ENCODE measurements at places on chromosomes 2 and 18.

DNA sequence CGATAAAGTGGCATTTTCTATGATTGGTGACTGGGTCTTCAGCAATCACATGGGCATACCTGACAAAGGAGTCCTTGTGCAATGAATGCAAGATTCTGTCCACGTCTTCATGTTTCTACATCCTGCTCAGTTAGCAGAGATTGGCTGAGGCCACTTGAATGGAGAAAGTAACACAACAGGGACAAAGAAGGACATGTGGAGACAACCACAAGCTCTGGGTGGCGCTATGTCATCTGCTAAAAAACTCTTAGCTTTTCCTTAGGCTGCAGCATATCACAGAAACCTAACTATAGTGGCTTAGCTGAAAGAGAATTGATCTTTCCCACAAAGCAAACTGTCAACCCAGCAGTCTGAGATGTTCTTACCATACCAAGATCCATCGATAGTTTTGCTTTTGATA lies 1109.7 kb downstream of the SOCS6 start:
- DNase-seq = no peak

DNA sequence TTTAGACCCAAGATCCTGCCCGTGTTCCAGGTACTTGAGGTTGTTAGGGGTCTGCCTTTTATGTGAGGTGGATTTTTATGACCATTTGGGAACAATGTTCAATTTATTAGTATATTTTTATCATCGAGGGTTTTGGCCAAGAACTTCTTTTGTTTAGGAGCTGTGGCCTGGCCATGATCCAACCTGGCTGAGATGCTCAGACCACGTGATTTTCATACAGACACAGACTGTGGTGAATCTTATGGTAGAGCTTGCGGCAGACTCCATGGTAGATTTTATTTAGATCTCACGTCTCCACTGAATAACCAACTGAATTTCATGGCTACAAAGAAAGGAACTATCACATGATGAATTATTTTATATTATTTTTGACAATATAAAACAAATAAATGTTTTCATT lies 405.5 kb upstream of the VWC2L start:
- no peak for DNase-seq

DNA sequence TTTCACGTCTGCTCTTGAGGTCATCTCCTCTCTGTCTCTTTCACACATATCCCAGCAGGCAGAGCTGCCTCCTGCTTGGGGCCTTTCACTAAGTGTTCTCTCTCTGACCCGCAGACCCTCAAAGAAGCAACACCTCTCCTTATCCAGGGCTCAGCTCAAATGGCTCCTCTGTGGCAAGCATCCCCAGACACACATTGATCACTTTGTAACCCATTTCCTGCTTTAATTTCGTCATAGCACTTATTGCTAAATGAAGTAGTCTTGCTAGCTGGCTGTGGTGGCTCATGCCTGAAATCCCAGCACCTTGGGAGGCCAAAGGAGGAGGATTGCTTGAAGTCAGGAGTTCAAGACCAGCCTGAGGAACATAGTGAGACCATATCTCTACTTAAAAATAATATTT lies 41.4 kb downstream of the SGPP2 start:
- no peak for DNase-seq

- no peak for DNase-seq
Measured at GRCh38 chr18:8433323-8433722, 175.9 kb upstream of the RAB12 start.

DNA sequence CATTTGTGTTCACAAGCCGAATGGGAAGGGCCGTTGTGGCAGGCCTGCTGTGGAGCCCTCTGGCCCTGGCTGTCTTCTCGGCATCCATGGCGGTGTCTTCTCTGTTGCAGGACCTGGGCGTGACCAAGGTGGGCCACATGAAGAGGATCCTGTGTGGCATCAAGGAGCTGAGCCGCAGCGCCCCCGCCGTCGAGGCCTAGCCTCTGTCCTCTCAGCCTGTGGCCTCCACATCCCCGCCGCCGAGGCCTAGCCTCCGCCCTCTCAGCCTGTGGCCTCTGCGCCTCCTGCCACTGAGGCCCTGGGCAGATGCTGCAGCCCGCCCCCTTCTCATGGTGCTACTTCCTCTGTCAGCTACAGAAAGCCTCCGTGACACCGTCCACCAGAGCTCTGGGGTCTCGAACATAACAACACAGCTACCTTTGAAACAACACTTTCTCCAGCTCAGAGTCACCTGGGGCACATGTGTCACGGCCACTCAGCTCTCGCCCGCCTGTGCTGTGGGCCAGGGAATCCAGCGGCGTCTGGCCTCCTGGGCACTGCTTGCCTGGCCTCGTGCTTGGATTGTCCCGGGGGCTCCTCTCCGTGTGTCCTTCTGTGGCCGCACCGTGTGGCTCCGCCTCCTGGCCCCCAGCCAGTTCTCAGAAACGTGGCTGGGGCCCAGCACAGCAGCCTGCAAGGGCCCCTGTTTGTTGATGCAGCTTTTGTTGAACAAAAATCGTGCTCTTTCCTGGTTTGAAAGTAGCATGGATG lies 97.1 kb downstream of the USP40 start:
- no peak for DNase-seq

DNA sequence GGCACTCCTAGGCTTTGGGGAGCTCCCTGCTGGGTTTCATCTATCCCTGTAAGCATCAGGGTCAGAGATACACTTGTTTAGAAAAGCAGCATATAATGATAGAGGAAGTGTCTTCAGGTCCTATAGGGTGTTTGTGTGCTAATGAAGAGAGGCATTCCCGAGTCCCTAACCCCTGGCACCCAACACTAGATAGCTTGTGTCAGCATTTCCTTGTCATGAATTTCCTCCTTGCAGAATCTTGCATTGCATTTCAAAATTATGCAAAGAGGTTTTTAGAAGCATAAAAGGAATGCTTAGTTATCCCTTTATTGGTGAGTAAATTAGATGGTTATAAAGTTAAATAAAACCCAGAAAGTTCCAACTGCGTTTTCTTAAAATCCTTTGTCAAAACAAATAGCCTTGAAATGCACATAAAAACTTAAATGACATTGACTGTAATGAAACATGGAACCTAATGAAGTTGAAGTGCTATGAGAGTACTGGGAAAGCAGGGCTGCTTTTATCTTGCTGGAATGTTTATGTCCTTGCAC lies 63.7 kb upstream of the LHCGR start:
- no peak for DNase-seq

DNA sequence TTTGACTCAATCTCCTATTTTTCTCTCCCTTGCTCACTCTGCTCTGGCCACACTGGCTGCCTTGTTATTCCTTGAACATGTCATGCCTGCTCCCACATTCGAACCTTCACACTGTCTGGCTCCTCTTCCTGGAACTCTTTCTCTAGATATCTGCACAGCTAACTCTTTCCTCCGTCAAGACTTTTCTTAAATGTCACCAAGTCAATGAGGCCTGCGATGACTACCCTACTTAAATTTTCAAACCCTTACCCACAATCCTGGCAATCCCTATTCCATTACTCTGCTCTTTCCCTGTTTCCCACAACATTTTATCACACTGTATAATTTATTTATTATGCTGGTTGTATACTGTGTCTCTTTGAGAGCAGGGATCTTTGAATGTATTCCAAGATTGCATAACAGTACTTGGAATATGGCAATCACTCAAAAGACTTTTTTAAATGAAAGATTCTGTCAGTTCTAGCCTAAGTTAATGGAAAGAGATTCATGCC lies 206.2 kb downstream of the SRBD1 start:
- peak; percentile 22 for DNase-seq

DNA sequence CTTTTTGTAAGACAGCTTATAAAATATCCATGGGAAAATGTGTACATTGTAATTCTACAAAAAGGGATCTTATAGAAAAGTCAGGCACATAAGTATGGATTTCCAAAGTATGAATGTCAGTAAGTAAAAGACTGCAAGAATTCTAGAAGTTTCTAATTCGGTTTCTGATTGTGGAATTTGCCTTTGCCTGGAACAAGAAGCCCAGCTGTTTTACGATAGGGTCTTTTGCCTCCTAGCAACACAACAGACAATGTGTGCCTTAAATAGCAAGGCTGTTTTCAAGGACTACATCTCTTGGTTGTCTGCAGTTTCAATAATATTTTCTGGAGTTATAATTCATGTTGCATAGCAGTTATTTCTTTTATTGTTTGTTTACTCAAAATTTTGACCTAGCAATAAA lies 312.9 kb downstream of the MTX2 start:
- no peak for DNase-seq

GRCh38 chr2:11573418-11574175 lies 39.8 kb downstream of the GREB1 start:
- peak; percentile 29 for DNase-seq

- no peak for DNase-seq
Measured at GRCh38 chr2:176094349-176094748, 1.8 kb downstream of the HOXD13 start.

DNA sequence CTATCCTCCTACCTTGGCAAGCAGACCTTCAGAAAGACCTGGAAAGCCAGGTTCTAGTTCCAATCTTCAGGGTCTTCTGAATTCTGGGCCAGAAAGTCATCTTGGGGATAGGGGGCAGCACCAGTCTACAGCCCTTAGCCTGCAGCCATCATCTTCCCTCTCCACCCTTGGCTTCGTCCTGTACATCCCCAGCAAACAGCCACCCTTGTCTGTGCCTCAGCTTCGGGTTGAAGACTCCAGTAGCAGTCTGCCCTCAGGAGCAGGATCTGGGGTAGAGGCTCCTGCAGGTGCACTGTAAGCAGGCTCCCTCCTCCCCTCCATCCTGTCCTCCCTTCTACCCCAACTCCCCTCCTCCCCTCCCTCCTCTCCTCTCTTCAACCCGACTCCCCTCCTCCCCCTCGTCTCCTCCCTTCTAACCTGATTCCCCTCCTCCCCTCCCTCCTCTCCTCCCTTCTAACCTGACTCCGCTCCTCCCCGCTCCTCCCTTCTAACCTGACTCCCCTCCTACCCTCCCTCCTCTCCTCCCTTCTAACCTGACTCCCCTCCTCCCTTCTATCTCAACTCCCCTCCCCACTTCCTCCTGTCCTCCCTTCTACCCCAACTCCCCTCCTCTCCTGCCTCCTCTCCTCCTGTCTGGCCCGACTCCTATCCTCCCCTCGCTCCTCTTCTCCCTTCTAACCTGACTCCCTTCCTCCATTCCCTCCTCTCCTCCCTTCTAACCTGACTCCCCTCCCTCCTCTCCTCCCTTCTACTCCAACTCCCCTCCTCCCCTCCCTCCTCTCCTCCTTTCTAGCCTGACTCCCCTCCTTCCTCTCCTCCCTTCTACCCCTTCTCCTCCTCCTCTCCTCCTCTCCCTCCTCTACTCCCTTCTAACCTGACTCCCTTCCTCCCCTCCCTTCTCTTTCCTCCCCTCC lies 90.1 kb upstream of the SMAD2 start:
- no peak for DNase-seq

- DNase-seq = no peak
Measured at GRCh38 chr18:10727477-10727876, 201.7 kb downstream of the NAPG start.

GRCh38 chr2:58638256-58638805 lies 397.2 kb upstream of the FANCL start:
- no peak for DNase-seq

GRCh38 chr2:227411320-227411989 lies 23.7 kb upstream of the SCYGR1 start:
- DNase-seq = no peak

DNA sequence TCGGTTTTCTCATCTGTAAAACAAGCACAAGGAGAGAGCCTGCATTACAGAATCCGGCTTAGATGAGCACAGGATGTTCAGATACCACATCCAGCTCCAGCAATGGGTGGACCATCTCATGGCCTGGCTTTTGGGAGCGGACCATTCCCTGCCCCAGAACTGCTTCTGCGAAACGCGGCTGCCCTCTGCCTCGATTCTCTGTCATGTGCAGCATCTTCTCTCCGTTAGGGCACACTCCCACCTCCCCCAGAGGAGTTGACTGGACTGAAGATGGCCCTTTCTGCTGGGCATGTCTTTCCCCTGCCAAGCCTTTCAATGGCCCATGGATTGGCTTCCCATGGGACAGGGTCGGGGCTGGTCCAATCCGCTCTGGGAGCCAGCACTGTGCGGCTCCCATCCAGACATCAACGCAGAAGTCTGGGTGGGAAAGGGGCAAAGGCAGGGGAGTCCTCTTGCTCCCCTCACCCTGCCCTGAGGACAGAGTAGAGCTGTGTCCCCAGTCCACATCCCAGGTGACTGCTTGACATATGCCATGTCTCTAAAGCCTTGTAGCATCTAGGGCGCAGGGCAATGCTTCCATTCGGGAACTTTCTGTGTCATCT lies 14.3 kb upstream of the FAHD2A start:
- peak; percentile 3 for DNase-seq

GRCh38 chr18:45806226-45806625 lies 19.2 kb upstream of the SIGLEC15 start:
- no peak for DNase-seq

GRCh38 chr2:158048327-158048726 lies 53.3 kb upstream of the UPP2 start:
- DNase-seq = no peak

- DNase-seq = no peak
Measured at GRCh38 chr18:62529597-62529996, 6.8 kb downstream of the ZCCHC2 start.

- peak; percentile 21 for DNase-seq
Measured at GRCh38 chr2:219998107-219998506, 370.7 kb downstream of the SLC4A3 start.

DNA sequence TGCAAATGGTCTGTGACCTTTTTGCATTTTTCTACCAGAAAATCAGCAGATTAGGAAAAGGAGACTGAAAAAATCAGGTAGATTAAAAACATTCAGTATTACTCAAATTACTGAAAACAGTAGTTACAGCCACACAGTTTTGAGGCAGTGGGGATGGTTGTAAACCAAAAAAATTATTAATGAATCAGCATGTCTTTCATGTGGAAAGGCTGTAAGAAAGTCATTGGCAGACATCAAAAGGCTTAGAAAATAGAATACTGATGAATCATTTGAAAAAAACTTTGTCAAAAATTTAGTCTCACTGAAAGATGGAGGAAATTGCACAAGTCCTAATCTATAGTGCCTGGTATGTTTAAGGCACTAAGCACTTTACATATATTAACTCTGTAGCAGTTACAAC lies 133.9 kb upstream of the GCFC2 start:
- no peak for DNase-seq

DNA sequence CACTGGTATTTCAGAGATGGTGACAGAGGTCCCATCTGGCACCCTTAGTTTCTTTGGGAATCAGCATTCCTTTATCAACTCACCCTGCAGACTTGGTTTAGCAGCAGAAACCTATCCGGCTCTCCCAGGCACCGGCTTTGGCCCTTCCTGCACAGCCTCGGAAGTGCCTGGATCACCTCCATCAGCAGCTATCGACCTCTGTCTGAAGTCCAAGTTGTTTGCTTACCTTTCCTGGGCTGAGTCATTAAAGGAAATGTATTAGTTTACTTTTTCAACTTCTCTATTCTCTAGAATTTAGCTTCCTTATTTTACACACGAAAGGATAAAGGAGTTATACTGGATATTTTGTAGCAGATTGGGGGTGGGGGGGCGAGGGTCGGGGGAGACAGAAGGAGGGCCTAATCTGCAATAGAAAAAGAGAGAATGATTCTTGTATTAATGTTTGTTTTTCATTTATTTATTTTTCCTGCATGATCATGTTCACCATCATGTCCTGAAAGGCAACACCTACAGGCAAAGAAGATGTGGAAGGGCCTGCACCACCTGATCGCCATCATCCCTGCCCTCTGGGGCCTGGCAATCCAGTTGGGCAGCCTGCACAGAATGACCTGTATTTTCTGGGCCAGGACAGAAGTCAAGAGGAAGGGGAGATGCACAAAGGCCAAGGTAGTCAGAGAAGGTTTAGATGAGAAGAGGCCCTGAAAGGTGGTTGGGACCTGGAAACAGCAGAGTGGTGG lies 22.1 kb upstream of the MAT2A start:
- no peak for DNase-seq
